Activated naive CD4-positive, alpha-beta T cell (primary cell): ENCODE measurements at places on chromosomes 1 and 21.

- DNase-seq: no peak
Measured at GRCh38 chr21:34598931-34599400, 15.9 kb downstream of the RCAN1 start.

DNA sequence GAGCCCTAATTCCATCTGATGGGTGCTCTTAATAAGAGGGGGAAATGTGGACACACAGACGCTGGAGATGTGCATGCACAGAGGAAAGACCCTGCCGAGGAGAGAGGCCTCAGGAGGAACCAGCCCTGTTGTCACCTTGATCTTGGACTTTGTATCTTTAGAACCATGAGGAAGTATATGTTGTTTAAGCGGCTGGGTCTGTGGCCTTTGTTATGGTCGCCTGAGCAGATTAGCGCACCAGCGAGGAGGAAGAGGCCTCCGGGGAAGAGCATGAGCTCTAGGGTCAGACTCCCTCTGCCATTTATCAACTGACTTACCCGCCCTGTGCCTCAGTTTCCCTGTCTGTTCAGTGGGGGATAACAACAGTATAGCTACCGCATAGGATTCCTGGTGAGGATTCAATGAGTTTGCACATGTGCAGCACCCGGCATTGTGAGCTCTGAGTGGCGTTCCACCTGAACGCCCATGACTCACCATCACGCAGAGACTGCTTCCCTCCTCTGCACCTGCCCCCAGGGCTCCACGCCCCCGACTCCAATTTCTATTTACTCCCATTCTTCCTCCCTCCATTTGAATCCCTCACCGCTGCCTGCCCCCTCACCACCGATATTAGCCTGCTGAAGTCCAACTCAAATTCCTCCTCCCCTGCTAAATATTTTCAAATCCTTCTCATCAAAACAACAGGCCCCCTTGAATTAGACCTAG, 67.2 kb downstream of the ATP5PO start:
- DNase-seq: no peak

GRCh38 chr1:75130865-75131564, 3.2 kb upstream of the LHX8 start:
- no peak for DNase-seq

DNA sequence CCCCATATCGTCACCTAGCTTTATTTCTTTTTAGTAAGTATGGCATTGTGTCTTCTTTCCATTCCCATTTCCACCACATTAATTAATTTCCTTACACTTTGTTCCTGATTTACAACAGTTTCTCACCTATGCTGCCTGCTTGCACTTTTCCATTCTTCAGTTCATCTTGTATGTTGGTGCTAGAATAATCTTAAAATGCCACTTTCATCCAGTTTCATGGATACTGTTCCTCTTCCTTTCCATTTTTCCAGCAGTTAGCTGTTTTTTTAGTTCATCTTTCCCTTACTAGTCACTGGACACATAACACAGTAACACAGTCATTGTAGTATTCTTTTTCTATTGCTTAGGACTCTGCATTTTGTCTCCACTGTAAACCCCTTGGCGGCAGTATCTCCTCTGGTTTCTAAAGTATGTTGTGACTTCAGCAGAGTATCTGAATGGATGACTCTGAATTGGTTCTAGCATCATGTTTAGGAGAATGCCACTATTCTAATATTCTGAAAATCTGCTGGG, 2.1 kb downstream of the CDC7 start:
- no peak for DNase-seq

- DNase-seq: no peak
Measured at GRCh38 chr21:17725339-17725738, 93.8 kb downstream of the C21orf91 start.

DNA sequence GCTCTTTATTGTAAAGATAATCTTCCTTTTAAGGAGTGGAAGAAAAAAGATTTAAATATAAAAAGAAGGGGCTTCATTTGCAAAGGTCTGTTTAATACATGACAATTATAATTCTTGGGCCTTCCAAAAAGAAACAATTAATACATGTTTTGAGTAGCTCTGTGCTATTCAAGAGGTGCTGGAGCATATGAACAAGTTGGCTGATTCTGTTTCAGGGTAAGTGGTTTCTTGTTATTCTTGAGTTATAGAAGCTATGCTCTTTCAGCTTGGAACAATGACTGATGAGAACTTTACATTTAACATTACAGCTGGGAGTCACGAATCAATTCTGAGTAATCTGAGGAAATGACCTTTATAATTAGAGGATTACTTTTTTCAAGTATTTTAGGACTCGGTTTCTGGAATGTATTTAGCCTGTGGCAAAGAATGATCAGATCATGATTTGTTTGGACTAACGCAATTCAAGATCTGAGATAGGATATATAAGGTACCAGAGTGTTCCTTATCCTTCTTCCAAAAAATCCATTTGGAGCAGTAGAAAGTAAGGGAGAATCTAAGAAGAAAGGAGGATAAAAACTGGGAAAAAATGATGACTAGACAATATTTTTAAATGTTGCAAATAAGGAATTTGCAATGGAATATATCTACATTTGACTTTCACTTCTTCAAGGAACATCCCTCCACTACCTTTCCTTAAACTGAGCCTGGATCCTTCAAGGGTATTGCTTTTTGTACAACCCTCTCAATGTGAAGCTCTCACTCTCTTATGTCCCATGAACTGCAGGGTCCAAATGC, 77.1 kb upstream of the KCTD3 start:
- no peak for DNase-seq

DNA sequence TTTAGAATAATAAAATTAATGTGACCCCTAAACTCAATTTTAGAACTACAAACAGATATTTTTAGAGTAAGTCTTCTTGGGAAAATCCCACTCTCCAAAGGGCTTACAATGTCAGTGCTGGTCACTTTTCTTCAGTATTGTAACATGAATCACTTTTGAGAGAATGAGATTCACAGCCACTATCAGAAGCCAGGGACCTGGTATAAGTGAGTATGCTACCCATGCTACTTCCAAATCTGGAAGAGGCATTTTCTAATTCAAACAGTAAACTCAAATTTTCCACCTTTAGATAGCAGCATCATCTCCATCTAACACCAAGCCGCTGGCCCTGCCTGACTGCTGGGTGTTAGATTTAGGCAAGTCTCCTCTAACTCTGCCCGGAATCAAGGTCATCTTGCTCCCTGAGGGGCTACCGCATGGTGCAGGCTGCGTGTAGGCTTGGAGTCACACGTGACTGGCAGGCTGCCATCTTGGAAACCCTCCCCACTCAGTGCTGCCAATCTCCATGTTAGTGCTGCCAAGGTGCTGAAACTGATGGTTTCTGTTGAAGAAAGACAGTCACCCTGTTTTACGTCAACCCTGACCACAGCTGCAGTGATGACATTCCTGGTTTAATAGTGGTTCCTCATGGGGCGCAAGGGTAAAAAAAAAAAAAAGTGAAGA, 882.9 kb upstream of the B3GALT2 start:
- DNase-seq: no peak

- DNase-seq: no peak
Measured at GRCh38 chr21:16096988-16097387, 367.2 kb downstream of the USP25 start.

GRCh38 chr1:109252893-109253802, 3.8 kb downstream of the CELSR2 start:
- DNase-seq: no peak

GRCh38 chr1:204598319-204598969, 82.2 kb downstream of the MDM4 start:
- DNase-seq: no peak

DNA sequence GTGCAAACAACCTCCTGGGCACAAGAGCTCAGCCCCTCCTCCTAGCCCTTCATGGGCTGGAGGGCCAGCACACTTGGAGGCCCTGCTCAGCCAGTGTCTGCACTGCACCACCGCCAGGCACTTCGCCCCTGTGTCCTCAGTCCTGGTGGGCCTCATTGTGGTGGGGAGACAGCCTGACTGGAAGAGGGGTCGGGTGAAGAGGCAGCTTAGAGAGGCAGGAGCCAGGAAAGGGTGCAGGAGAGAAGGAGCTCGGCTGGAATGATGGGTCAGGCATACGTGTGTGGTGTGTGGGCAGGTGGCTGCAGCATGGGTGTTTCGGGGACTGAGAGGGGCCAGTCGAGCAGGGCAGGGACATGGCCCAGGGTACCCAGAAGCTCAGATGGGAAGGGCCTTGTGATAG, 4.1 kb downstream of the WNT3A start:
- DNase-seq: no peak

DNA sequence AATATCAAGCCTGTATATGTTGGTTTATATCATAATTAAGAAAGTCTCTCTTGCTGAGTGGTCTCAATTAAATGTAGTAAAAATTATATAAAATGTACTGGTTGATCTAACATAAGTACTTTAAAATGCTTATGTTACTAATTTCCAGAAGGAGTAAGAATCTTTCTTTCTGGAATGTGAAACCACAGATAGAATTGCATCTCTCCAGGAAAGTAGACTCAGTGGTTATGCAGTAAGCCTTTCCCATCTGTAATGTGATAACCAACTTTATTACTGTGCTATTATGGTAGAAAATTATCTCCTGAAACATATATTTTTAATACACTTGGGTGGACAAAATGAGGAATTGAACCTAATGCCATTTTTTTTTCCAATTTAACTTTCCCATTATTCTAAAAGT, 8.9 kb upstream of the RALGPS2 start:
- no peak for DNase-seq

DNA sequence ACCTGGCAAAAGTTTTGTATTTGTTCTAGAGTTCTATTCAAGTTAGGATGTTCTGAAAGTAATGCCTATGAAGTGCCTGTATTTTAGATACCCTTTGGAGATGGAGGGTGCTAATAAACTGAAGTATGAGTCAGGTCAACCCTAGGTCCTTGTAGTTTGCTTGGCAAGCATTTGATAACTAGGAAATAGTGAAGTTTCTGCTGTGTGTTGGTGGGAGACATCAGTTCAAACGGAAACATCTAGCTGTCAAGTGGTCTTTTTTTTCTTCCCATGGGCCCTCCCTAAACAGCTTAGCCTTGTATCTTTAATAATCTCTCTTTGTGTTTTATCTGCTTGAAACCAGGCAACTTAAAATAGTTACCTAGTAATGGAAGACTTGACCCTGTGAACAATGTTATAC, 4.5 kb downstream of the MRPS6 start:
- no peak for DNase-seq
